Dermis microvascular lymphatic vessel endothelial cell (primary cell): ENCODE measurements at places on chromosomes 1 and 21. TPM values are rescaled to one million over a fixed set of nuclear protein-coding genes. Genes with fewer than 3 reads are reported as not detected.
A peak's percentile ranks its signal among the peaks of the same experiment; 100 is the strongest.

DNA sequence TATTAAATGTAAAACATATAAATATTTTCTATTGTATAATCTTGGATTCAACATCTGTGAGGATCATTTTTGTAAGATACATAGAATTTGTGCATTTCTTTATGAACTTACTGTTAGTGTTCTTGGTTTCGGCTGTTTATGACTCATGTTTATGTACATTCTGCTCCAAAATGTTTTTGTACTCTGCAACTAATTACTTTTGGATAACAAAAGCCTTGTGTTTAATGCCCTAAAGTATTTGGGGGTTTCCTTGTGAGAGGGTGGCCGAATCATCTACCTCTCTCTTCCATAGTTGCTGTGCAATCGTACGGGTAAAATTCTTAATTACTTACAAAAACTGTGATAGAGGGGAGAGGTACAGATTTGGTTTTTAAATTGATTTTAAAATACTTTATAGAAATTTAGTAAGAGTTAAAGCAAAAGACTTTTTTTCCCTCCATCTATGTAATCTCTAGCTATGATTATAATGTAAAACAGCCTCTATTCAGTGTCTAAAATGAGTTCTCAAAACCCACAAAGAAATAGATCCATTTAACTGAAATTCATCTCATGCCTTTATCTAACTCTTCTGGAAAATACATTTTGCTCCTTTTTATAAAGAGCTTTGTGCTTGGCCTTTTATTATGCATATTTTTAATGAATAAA, 38.7 kb upstream of the LRRC8C start:
- DNase-seq = no peak

DNA sequence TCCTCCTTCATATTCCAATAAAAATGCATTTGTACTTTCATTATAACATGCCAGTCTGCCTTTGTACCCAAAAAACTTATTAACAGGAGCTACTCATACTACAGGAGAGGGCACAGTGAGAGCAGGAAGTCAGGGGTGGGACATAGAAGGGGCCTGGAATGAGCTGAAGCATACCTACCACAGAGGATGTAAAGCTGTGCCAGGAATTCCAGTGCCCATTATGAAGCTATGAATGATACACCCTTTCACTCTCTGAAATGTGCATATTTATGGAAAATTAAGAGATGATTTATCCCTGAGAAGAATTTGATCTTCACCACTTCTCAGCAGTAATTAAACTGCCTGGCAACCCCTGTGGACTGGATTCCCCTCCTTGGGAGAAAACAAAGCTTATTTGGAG, 65.8 kb downstream of the ATP5PO start:
- DNase-seq = peak; percentile 15

SLC9C2 gene
- total RNA-seq = not detected in 2 replicates

SLC30A10 gene
- total RNA-seq = not detected in 2 replicates

CASQ2 gene
- total RNA-seq = not detected in 2 replicates

GRCh38 chr1:23889074-23889473, 21.0 kb upstream of the FUCA1 start:
- DNase-seq = no peak

AUNIP gene
- 1.4 and 3.2 TPM in 2 replicates for total RNA-seq

FOXO6 gene
- total RNA-seq = under 0.01 TPM in 1 of 2 replicates, not detected in the other
